NCI-H187 treated with DMSO at 0.1 percent for 48 hours (cell line): ENCODE measurements at places on chromosomes 4 and X.

DNA sequence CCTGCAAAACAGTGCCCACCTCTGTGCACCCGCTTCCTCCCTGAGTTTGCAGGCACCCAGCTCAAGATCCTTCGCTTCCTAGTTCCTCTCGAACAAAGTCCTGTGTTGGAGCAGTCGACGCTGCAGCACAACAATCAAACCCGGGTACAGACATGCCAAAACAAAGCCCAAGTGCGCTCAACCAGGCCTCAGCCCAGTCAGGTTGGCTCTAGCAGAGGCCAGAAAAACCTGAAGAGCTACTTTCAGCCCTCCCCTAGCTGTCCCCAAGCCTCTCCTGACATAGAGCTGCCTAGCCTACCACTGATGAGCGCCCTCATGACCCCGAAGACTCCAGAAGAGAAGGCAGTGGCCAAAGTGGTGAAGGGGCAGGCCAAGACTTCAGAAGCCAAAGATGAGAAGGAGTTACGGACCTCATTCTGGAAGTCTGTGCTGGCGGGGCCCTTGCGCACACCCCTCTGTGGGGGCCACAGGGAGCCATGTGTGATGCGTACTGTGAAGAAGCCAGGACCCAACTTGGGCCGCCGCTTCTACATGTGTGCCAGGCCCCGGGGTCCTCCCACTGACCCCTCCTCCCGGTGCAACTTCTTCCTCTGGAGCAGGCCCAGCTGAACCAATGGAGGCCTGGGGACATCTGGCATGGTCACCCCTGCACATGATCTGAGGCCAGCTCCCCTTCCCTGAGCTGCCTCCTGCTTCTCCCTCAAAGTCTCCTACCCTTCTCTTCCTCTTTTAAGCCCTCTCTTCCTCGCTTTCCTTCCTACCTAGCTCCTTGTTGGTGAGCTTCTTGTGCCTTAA is 6.9 kb downstream of the APEX2 start:
- DNase-seq = no peak

DNA sequence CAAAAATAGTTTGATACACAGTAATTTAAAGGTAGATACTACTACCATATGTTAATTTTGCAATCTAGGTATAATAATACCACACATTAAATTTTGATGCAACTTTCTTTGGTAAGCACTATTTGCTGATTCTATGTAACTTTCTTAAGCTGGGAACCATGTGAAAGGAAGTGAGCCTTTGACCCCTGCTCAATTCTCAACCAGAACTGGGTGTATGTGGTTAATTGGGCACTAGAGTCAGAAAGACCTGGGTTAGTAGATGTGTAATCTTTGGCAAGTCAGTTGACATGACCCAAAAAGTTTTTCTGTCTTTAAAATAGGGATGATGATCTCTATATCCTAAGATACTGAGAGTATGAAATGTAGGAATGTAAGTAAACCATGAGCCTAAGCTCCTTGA is 22.4 kb downstream of the TLR2 start:
- no peak for DNase-seq

GRCh38 chr4:121253961-121254360 is 89.8 kb upstream of the TNIP3 start:
- DNase-seq = no peak

DNA sequence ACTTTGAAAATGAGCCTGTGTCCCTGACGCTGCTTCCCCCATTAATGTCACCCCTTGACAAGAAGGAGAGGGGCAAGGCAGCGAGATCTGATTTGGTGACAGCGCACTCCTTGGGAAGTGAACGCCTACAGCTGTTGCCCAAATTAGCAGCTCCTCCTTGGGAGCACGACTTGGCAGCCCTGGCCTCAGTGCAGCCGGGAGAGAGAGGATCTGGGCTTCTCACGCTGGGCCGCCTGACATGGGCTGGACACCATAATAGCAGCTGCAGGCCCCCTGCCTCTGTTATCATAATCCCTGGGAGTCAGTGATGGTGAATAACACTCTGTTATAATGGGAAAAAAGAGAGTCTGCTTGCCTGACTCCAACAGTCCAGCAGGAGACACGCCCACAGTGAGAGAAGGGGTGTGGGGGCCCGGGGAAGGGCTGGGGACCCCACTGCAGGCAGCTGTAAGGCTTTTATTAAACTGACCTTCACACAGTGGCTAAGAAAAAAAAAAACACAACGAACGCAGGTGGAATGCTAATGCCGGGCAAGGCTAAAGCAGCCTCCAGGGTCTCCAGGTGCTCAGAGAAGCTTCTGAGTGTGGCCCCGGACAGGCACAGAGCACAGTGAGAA is 73.3 kb downstream of the PSAPL1 start:
- DNase-seq = no peak

GRCh38 chrX:29746326-29746725 is 469.0 kb upstream of the MAGEB2 start:
- DNase-seq = no peak

- no peak for DNase-seq
Observed at GRCh38 chr4:79915246-79915645, 157.8 kb downstream of the ANTXR2 start.

DNA sequence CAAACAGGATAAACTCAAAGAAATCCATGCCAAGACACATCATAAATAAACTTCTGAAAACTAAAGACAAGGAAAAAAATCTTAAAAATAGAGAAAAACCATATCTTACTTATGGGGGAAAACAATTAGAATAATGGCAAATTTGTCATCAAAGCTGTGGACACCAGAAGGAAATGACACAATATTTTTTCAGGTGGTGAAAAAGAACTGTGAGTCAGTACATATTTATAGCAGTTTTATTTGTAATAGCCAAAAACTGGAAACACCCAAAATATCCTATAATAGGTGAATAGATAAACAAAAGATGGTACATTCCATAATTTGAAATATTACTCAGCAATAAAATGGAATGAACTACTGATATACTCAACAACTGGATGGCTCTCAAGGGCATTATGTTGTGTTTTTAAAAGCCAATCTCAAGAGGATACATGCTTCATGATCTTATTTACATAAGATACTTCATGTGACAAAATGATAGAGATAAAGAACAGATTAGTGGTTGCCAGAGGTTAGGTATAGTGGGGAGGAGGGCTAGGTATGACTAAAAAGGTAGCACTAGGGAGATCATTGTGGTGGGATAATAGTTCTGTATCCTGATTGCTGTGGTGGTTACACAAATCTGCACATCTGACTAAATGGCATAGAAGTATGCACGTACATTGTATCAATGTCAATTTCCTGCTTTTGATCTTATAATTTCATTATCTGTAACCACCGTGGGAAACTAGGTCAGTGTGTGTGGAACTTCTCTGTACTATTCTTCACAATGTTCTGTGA is 191.9 kb downstream of the PPP1R2C start:
- DNase-seq = no peak

GRCh38 chrX:13755254-13755653 is 20.7 kb downstream of the OFD1 start:
- DNase-seq = no peak

DNA sequence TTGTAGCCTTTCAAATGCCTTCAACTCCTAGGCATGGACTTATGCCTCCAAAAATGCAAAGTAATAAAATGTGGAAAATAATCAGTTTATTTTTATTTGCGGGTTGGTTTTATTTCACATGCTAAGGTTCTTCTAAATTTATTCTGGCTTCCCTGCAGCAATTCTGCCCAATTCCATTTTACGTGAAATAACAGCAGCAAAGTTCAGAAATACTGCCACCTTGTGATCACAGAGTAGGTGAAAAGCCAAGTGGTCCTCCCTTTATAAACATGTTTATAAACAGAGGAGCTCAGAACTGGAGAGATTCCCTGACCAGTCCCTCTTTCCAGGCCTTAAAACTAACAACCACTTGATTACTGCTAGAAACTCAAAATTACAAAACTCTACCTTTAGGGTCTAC is 14.7 kb upstream of the DCHS2 start:
- no peak for DNase-seq

GRCh38 chr4:133584714-133585113 is 435.6 kb downstream of the PCDH10 start:
- DNase-seq = no peak

GRCh38 chrX:39859991-39860861 is 237.5 kb downstream of the BCOR start:
- no peak for DNase-seq

DNA sequence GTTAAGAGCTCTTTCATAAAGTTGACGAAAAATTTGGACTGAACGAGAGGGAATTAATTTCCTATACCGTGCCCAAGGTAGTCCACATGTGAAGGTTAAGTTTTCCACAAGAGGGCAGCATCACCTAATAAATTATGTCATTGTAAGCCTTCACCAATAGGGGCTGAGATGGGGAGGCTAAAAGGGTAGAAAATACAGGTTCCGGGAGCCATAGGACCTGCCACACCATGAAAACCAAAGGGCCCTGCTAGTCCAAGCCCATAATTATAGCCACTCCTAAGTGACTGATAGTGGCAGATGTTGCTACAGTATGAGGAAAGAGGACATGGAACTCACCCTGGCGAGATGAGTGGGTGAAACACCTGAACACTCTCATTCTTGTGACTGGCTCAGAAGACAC is 122.2 kb downstream of the SHROOM4 start:
- no peak for DNase-seq

- DNase-seq = no peak
Observed at GRCh38 chr4:120009731-120010130, 56.9 kb downstream of the MAD2L1 start.

GRCh38 chrX:77597090-77597489 is 149.9 kb downstream of the FGF16 start:
- DNase-seq = no peak

DNA sequence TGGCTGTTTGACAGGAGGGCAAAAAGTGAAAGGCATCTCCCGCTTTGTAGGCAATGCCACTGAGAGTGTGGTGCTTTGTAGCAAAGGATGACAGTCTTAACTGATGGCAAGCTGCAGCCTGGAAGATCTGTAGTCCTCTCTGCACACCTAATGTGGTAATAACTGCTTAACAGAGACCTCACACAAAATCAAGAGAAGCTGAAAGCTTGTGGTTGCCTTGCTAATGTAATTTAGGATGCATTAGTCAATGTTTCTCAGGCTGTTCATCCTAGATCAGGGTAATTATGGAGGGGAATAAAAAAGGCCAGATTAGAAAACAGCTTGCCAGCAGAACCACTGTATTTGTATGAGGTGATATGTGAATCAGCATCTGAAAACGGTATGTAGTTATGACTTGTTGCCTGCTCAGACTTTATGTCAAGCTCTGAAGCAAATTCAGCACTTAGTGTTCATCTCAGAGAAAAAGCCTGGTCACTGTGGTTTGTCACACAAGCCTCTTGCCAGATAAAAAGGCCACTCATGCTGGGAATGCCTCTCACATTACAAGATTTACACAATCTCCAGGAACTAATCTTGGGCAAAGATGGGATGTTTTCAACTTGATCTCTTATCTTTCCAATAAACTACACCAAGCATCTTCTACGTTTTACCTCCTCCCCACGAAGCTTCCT is 130.8 kb downstream of the ENOX2 start:
- DNase-seq = peak; percentile 85

DNA sequence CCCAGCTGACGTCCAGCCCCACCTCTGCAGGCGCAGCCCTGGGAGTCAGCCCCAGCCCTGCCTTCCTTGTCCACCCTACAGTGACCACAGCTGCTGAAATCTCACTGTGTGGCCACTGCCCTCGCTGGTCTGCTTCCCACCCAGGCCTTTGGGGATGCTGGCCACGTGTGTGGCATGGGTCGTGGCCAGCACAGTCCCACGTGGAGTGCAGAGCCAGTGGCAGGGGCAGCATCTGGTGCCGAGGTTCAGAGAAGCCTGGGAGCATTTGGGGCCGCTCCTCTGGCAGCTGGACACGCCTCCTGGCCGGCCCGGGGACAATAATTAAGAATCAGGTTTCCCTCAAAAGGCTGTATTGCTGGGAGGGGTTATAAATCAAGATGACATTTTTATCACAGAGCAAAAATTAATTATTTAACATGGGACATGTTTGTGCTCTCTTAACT is 92.1 kb downstream of the HMX1 start:
- DNase-seq = no peak

GRCh38 chr4:152976212-152976761 is 40.2 kb downstream of the FHDC1 start:
- DNase-seq = no peak

GRCh38 chr4:150126201-150126863 is 48.1 kb downstream of the DCLK2 start:
- no peak for DNase-seq

GRCh38 chr4:162104459-162105124 is 59.2 kb downstream of the FSTL5 start:
- DNase-seq = no peak

- no peak for DNase-seq
Observed at GRCh38 chrX:73828080-73828720, 265.2 kb downstream of the CHIC1 start.

DNA sequence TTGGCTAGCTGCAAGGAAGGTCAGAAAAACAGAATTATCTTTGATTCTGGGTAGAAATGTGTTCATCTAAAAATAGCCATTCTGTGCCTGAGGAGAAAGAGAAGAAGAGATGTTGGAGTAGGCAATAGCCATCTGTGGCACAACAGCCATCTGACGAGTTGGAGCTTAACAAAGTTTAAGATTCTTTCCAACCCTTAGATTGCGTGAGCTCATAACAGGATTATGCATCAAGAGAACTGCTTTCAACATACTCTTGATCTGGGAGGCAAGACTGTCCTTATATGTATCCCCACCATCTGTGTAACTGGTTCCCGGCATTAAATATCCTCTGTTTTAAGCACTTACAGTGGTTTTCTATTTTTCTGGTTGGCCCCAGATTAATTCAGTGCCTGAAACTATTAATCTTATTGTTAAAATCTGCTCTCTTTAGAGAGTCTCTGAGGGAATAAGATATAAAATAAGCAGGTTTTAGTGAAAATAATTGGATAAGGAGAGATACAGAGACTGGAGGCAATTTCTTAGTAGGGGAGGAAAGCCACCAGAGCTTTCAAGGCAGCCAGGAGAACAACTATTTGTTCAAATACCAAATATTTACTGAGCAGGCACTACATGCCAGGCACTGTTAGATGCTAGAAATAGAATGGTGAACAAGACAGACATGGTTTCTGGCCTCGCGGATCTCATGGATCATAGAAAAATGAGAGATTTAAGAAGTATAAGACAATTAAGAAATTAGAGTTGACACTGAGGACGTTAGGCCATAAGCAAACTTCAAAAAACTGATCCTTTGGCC is 398.0 kb downstream of the SMARCA1 start:
- no peak for DNase-seq

- no peak for DNase-seq
Observed at GRCh38 chrX:23854122-23854521, 53.6 kb downstream of the APOO start.

GRCh38 chr4:186307497-186307896 is 41.5 kb downstream of the F11 start:
- DNase-seq = no peak

- DNase-seq = no peak
Observed at GRCh38 chr4:61212788-61213187, 12.7 kb downstream of the ADGRL3 start.

- no peak for DNase-seq
Observed at GRCh38 chrX:152897222-152898131, at the start of gene ZNF185. Gene ZNF185 (plus strand): TSS chrX:152898067. CDS start chrX:152914490, 16,423 bp downstream.

DNA sequence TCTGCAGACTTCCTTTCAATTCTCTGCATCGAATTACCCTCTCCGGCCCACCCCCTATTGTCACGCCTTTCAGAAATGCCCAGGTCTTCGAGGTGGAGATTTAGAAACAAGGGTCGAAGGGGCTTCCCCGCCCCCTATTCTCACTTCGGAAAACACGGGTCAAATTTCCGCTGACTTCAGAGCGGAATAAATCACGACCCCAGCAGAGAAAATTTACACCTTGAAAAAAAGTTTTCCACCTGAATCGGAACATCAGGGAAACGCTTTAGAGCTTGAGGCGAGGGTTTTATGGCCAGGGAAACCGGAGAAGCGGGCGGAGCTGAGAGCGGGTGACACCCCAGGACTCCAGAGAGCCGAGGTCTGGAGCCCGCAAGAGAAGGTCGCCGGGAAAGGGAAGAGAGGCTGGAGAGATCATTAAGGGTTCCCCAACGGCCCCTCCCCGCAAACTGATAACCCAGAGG is 1.6 kb downstream of the SHISA3 start:
- DNase-seq = no peak
